Type B pancreatic cell (in vitro differentiated cells): ENCODE measurements at places on chromosomes 1 and 21. TPM values are rescaled to one million over a fixed set of nuclear protein-coding genes. Genes with fewer than 3 reads are reported as not detected.

DNA sequence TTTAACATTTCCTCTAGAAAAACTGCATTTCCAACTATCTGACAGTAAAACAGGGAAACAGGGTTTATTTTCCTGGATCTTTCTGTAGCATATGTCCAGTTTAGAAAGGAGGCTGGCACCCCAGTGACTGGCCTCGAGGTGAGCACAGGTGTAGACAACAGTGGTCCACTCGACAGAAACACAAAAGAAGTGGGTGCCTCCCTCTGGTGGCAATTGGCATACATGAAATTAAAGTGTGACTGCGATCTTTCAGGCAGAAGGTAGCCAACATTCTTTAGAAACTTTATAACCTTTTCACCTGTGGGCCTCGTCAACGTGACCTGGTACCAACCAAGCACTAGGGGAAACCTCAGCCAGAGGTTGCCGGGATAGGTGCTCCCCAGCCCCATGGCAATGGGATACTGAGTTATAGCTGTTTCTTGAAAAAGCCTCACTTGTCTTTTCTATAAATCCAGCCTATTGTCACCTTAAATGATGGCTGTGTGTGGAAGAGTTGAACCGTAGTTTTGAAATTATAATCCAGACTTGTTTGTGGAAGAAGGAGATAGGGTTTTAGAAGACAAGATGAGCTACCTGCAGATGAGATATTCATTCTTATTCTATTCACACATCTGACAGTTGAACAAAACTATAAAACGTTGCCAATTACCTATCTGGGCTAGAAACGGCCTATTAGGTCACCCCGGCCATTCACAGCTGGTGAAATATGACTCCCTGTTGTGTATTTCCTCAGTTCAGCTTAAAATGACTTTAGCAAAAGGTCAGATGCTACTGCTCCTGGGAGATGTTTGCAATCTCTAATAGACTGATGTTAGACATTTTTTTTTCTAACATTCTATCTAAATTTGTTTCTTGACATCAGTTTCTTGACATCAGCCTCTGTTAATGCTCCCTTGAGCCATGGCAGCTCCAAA lies 44.3 kb downstream of the PCP4 start:
- DNase-seq, result no peak

GRCh38 chr1:235105051-235106043 lies 23.3 kb downstream of the TOMM20 start:
- no peak for DNase-seq

PROK1 gene
- total RNA-seq, result 0.29 TPM in 2 replicates

- DNase-seq, result no peak
These were observed 4.1 kb downstream of the PTPRU start for GRCh38 chr1:29240400-29240837.

GRCh38 chr1:59016390-59016789 lies 232.5 kb upstream of the JUN start:
- no peak for DNase-seq

- DNase-seq, result peak; percentile 78
These were observed 40.6 kb downstream of the AKNAD1 start for GRCh38 chr1:108816049-108816893.

CNIH3 gene
- total RNA-seq, result 1.8 and 4.5 TPM in 2 replicates

- no peak for DNase-seq
These were observed 97.3 kb upstream of the MARK1 start for GRCh38 chr1:220430586-220430985.

DNA sequence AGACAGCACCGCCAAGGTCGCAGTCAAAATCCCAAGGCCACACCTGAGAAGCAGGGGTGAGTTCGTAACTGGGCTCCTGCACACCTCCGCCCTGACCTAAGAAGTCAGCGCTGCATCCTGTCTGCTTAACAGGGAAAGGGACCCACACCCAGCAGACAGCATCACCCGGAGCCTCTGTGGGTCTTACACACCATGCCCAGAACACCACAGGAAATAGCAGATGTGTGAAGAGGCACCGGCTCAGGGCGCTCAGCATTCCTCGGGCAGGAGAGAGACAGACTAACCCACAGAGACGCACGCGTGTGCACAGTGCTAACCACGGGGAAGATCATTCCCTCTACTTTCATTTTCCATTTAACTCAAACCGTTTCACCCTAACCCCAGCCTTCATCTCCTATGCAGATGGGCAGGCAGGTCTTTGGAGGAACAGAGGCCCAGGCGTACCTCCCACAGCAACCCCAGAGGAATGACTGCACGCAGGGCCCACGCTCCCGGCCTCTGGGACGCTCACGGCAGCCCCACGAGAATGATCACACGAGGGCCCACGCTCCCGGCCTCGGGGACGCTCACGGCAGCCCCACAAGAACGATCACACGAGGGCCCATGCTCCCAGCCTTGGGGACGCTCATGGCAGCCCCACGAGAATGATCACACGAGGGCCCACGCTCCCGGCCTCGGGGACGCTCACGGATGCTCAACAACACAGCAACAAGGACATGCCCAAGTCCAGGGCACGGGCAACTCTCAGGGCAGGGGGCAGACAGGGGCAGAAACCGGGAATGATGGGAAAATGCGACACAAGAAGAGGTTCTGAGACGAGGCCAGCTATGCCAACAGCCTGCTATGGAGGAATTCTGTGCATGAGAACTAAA lies 20.9 kb downstream of the POFUT2 start:
- DNase-seq, result peak; percentile 57

PTAFR gene
- 0.48 and 0.95 TPM in 2 replicates for total RNA-seq

DNA sequence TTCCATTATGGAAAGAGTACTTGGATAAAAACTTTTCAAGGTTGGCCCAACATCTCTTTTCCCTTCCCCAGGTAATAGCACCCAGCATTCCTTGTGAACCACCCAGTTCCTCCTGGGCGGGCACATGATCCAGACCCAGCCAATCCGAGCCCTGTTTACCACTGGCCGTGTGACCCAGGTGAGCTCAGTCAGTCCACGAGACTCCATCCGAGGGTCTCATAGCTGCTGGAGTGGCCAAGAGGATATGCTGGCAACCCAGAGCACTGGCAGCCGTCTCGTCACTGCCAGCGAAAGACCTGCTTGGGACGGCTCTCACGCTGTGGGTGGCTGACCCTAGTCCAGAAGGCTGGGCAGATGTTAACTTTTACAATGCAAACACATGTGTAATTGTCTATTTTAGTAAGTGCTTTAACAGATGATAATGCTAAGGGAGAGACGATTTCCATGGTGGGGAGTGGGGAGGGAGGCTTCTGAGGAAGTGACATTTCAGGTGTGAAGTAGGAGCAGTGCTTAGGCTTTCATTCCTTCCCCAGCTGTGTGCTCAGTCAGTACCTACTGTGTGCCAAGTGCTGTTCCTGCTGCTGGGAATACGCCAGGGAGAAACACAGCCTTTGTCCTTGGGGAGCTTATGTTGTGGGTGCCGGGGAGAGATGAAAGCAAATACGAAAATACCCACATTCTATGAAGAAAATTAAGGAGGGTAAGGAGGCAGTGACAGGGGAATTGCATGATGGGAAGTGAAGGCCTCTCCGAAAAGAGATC lies 24.5 kb downstream of the PARK7 start:
- DNase-seq, result no peak

LRRC38 gene
- 1.0 and 2.6 TPM in 2 replicates for total RNA-seq

DNA sequence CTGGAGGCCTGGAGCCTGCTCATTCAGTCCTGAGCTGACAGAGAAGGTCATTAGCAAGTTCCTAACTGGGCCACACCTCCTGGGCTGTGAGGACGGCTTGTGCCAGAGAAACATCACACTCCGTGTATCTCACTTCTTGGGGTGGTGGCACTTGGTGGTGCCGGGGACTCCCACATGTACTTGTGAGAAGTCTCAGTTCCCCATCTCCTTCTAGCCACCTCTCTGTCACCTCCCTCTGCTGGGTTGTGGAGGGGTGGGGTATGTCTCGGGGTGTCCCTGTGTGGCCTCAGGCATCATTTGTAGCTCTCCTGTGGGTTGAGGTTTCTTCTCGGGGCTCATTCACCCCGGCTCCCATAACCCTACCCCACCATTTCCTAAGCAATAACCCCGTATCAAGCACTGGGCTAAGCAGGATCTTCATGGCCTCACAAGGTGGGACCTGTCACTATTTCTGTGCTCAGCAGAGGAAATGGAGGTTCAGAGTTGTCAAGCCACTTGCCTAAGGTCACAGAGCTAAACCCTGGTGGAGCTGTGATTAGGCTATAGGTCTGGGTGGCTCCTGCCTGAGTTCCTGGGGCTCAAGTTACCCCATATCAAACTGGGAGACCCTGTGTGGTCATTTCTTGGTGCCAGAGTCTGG lies 62.5 kb downstream of the UBIAD1 start:
- no peak for DNase-seq

GRCh38 chr1:17839641-17840196 lies 84.6 kb downstream of the ACTL8 start:
- DNase-seq, result no peak
